NCI-H1105 (cell line): ENCODE measurements at places on chromosomes 2 and 18.
A peak's percentile ranks its signal among the peaks of the same experiment; 100 is the strongest.

DNA sequence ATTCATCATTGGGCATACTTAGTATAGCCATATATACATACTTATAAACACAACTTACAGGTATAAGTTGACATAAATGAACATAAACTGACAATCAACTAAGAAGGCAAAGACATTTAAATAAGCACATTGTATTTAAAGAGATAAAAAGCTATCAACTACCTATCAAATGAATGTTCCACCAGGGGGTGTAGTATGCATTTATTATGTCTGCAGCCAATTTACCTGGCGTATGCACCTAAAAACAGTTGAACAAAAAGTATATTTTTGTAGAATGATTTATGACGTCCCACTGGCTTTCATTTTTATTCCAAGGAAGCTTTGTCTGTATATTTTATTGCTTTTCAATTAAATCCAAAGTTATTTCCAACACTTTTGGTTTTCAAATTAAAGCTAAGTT, 323.5 kb downstream of the AFF3 start:
- DNase-seq, result no peak

DNA sequence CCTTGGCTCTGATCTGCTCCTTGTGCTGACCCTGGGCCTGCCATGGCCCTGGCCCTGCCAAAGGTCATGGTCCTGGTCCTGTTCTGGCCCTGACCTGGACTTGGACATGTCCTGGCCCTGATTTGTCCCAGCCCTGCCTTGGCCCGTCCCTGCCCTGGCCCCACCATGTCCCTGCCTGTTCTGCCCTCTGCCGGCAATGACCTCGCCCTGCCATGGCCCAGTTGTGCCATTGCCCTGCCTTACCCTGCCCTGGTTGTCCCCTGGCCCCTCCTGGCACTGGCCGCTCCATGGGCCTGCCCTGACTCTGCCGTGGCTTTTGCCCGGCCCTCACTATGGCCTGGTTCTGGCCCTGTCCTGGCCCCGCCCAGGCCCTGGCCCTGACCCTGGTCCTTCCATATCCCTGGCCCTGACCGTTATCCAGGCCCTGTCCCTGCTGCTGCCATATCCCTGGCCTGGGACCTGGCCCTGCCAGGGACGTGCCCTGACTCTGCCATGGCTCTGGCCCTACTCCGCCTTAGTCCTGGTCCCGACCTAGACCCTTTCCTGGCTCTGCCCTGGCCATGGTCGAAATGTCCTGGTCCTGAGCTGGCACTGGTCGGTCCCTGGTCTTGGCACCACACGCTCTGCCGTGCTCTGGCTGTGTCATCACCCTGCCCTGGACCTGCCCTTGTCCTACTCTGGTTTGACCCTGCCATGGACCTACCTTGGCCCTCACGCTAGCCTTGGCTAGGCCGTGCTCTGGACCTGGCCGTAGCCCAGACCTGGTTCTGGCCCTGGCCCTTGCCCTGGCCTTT, 6.8 kb upstream of the ANKRD62 start:
- no peak for DNase-seq

GRCh38 chr2:42809819-42810120, 17.4 kb upstream of the HAAO start:
- peak; percentile 52 for DNase-seq

GRCh38 chr2:100745604-100746003, 74.3 kb upstream of the NPAS2 start:
- DNase-seq, result no peak

DNA sequence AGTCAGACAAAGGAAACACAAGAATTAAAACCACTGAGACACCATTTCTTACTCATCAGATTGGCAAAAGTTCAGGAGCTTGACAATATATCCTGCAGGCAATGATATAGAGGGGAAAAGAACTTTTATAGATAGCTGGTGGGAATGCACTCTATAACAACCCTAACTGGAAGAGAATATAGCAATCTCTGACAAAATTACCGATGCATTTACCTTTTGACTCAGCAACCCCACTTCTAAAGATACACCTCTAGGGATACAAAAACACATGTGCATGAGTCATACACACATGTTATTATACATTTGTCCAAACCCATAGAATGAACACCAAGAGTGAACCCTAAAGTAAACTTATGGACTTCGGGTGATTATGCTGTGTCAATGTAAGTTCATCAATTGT, 79.4 kb upstream of the SRD5A2 start:
- DNase-seq, result no peak
